Kasumi-1 (cell line): ENCODE measurements at places on chromosomes 4 and X.

GRCh38 chrX:15188039-15188438 lies 81.8 kb downstream of the ASB9 start:
- DNase-seq = no peak

GRCh38 chr4:26388671-26389070 lies 67.9 kb downstream of the RBPJ start:
- no peak for DNase-seq

GRCh38 chrX:96425200-96425599 lies 259.4 kb upstream of the DIAPH2 start:
- DNase-seq = peak; percentile 81

GRCh38 chr4:83071116-83071515 lies 36.1 kb downstream of the COPS4 start:
- no peak for DNase-seq

GRCh38 chr4:106365613-106366012 lies 3.0 kb downstream of the GIMD1 start:
- DNase-seq = peak; percentile 63

DNA sequence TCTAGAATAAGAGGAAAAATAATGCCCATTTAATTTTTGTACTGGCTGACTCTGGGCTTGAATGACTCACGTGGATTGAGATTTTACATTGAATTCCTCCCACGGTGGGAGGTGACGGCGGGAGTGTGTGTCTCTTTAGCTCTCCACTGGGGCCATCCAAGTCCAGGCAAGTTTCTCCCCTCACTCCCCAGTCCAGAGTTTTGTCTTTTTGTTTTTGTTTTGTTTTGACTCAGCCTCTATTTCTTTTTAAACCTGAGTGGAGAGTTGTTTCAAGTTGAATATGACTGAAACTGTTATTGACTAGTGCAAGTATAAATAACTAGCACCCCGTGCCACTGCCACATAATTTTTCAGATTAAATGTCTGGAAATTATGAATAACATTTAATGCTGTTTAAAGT lies 13.6 kb downstream of the CHST7 start:
- no peak for DNase-seq

GRCh38 chrX:110277609-110278008 lies 40.3 kb downstream of the AMMECR1 start:
- DNase-seq = no peak

- no peak for DNase-seq
Measured at GRCh38 chrX:135024526-135024925, 2.2 kb upstream of the RTL8B start.

- DNase-seq = peak; percentile 60
Measured at GRCh38 chrX:53089224-53089842, 4.6 kb upstream of the KANTR start.

DNA sequence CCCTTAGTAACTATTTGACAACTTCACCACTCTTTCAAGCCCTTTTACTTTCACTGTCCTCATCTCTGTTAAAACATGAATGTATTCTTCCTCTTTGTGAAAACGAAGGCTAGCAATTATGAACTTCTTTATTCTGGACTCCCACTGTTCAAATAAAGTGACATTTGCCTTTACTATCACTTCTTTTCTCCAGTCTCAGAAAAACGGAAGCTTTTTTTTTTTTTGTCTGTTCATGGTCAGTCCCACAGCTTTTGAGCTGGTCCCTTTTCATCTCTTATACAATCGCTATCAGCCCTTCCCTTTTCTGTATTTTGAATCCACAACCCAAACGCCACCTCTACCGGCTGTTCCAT lies 327.7 kb downstream of the DKK2 start:
- peak; percentile 56 for DNase-seq

GRCh38 chr4:186058253-186058979 lies 10.5 kb upstream of the TLR3 start:
- no peak for DNase-seq

- DNase-seq = no peak
Measured at GRCh38 chrX:153209347-153209746, 30.3 kb downstream of the MAGEA1 start.

DNA sequence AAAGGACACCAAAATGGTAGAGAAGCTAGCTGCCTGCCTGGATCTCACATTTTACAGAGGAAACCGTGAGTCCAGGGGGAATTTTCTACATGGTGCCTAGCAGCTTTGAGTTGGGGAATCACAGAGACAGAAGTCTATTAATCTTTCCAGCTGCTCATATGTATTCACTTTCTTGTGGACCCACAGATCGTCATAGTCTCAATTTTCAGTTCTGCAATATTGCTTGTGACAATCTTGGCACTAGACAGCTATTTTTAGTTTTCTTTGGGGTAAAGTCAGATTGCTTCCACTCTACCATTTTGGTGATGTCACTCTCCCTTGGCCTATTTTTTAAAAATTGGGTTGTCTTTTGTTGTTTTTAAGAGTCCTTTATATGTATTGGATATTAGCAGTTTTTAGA lies 233.4 kb upstream of the STK26 start:
- DNase-seq = no peak

GRCh38 chr4:169282429-169283113 lies 11.8 kb upstream of the SH3RF1 start:
- no peak for DNase-seq

GRCh38 chr4:13432453-13432852 lies 51.7 kb downstream of the RAB28 start:
- no peak for DNase-seq

- DNase-seq = no peak
Measured at GRCh38 chr4:38105475-38106220, 145.4 kb downstream of the PTTG2 start.

- DNase-seq = no peak
Measured at GRCh38 chrX:44036336-44036735, 63.1 kb upstream of the NDP start.

GRCh38 chrX:47566841-47567240 lies 5.8 kb downstream of the ARAF start:
- DNase-seq = no peak

- DNase-seq = no peak
Measured at GRCh38 chrX:118724365-118724764, 3.0 kb upstream of the IL13RA1 start.

- no peak for DNase-seq
Measured at GRCh38 chrX:41148553-41148952, 63.3 kb downstream of the USP9X start.

- DNase-seq = no peak
Measured at GRCh38 chrX:21528076-21528475, 130.1 kb downstream of the KLHL34 start.

DNA sequence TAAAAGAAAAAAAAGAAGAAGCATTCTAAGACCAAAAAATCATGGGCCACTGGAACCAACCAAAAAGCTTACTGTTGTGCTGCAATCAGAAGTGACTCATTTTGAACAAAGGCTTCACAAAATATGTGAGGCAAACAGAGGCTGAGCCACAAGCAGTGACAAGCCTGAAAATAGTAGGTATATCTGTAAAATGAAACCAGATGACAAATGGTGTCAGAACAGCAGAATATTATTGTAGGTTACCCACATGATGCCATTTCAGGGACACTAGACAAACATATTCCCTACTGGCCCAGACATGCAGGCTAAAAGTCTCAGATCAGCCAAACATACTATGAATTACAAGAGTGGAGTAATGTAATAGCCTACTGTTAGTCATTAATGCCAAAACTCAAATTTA lies 1301.8 kb upstream of the DIAPH2 start:
- DNase-seq = no peak

- no peak for DNase-seq
Measured at GRCh38 chrX:153628129-153628528, 18.9 kb upstream of the DUSP9 start.

DNA sequence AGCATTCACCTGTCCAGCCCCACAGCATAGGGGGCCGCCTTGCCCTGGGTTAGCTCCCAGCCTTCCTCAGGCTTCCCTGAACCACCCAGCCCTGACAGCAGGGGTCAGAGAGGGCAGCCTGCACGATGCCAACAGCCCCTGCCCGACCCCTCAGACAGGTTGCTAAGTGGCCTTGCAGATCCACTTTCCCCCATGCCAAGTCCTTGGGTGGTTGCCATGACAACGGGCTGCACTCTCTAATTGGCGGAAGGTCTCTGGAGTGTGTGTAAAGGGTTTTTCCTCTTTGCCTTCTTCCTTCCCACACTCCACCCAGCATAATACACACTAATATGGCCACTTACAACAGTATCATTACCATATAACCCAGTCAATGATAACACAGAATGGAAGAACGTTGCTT lies 99.6 kb upstream of the AFAP1 start:
- DNase-seq = no peak

GRCh38 chr4:153332936-153333335 lies 11.6 kb upstream of the MND1 start:
- no peak for DNase-seq

- no peak for DNase-seq
Measured at GRCh38 chr4:26484032-26484515, 6.2 kb downstream of the CCKAR start.

DNA sequence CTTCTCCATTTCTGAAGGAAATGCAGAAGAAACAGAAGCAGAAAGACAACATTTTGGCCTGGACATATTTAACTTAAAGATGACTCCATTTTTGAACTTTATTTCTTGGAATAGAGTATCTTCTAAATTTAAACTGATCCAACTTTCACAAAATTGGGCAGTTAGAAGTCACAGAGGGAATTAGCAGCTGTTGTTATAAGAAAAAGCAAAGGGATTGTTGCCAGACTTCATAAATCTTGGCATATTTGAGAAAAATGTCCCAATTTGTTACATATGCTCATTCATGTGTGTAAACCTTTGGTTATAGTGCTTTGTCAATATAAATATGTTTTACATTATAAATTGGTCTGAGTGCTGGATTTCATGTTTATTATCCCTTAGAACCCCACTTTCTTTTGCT lies 3.4 kb downstream of the GLUD2 start:
- DNase-seq = peak; percentile 12

DNA sequence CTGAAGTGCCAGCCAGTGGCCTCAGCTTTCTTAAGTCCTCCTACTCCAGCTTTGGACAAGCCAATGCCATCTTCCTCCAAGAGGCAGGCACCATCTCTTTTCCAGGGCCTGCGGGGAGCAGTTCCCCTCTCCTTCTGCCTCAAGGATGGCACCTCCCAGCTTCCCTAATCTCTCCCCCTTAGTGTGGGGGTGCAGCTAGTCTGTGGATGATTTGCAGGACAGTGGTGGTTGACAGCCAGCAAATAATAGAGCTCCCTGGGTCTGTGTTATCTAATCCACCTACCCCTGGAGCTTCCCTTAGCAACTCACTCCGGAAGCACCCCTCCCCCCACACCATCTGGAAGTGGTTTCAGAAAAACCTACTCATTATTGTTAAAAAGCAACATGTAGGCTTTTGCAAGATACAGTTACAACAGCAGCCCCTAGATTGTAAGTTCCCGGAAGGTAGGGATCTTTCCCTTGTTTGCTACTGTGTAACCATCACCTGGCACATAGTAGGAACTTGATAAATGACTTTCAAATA lies 247.1 kb downstream of the BCOR start:
- DNase-seq = no peak

DNA sequence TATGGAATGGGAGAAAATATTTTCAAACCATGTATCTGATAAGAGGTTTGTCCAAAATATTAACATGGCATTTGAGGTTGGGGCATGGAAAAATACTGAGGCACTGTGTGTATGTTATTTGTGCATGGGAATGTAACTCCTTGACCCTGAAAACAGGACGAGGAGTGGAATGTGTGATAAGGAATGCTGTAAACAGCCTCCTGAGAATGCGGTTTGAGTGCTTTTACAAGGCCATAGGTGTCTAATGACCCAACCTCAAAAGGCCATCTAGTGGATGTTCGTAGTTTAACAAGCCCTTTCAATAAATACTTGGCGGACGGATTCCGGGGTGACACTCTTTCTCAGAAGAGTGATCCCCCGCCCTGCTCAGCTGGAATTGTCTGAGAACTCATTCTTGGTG lies 162.9 kb upstream of the USP9X start:
- peak; percentile 18 for DNase-seq

DNA sequence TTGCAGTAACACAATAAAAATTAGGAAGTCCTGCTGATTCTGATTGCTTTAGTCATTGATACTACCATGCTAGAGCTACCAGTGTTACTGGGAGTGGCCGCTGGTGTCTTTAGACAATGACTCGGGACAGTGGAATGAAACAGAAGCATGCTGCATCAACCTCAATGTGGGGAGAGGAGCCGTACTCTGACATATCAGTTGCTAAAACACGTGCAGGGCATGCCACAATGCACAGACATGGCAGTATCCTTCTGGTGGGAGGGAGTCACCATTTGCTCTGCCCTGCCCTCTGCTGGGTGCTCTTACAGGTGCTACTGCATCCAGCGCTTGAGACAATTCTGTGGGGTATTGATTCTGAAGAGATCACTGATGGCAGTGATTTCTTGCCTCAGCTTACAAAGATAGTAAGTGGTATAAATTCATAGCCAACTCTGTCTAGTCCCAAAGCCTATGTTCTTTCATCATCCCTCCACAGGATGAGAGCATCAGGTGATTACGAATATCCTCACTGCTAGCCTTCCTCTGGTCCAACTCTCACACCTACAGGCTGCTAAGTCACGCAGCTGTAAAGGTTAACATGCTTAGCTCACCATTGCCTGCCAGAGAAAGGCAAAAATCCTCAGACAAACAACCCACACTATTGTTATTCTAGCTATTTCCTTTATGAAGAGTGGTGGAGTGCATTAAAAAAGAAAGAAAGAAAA lies 43.7 kb downstream of the NSG1 start:
- DNase-seq = peak; percentile 75

DNA sequence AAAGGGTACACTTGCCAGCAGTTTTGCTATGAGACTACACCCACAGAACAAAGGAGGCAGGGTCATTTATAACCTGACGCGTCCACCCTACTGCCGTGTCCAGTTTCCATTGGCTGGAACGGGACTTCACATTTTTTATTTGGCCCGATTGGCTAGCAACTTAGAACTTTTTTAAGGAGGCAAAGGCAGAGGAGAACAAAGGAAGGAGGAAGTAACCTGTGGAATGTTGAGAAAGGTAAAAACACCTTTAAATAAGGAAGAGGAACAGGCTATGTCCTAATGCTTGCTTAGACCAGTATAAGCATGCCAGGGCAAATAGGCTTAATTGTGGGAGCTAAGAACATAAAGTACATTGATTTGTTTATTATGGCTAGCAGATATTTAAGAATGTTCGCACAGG lies 18.7 kb downstream of the KDM6A start:
- no peak for DNase-seq

DNA sequence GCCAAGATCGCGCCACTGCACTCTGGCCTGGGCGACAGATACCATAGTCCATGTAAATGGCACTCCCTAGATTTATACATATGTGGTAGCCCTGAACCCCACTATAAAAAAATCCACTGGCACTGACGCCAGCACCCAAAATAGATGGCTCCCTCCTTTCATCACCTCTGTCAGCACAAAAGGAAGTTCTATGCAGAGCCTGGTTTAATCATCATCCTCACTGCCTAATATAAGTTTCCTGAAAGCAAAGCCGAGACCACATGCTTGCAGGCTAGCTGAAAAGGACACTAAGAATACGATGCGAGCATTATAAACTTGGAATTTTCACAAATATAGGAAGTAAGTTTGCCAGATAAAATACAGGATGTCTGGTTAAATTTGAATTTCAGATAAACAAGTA lies 27.5 kb upstream of the DOCK11 start:
- peak; percentile 41 for DNase-seq
